Stimulated activated CD8-positive, alpha-beta memory T cell treated with anti-CD3 and anti-CD28 coated beads, Interleukin-12 subunit alpha, Interleukin-12 subunit beta, amount 100 ng/mL, for 4 hours (primary cell): ENCODE measurements at places on chromosomes 16 and 17.

DNA sequence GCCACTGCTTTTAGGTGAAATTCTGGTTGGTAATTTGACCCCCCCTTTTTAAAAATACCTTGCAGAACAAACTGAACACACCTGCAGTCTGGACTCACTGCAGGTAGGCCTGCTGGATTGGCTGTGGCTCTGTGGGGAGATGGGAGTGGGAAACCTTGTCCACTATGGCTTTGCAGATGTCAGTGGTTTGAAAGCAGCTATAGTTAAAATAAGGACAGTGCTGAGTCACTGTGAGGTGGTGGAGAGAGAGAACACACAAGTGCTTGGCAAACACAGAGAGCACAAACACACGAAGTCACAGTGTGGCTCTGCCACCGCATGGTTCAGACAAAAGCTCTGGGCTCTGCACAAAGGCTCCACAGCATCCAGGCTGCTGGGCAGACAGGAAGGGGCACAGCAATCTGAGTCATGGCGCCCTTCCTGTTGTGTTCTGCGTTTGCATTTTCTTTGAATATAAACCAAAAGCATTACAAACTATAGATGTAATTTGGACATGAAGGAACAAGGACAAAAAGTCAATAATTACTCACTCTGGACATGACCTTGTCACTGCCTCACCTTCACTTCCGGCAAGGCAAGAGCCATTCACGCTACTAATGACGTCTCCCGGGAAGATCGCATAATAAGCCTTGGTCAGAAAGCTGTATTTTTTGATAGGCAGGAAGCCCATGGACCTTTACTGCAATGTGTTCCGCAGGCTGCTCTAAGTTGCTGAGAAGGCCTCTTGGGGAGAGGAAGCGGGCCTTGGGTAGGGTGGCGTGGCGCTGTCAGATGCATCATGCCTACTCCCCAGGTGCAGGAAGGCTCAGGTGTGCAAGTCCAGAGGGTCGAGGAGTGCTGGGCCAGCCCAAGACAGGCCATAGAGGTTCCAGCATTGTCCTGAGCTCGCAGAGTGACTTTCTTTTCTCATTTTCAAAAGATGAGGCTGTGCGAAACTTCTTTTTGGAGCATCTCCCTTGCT, 60.1 kb upstream of the MED9 start:
- no peak for DNase-seq

GRCh38 chr16:89359264-89360147, 130.9 kb downstream of the ANKRD11 start:
- no peak for DNase-seq

GRCh38 chr16:84220851-84221250, 19.0 kb downstream of the KCNG4 start:
- DNase-seq, result no peak

DNA sequence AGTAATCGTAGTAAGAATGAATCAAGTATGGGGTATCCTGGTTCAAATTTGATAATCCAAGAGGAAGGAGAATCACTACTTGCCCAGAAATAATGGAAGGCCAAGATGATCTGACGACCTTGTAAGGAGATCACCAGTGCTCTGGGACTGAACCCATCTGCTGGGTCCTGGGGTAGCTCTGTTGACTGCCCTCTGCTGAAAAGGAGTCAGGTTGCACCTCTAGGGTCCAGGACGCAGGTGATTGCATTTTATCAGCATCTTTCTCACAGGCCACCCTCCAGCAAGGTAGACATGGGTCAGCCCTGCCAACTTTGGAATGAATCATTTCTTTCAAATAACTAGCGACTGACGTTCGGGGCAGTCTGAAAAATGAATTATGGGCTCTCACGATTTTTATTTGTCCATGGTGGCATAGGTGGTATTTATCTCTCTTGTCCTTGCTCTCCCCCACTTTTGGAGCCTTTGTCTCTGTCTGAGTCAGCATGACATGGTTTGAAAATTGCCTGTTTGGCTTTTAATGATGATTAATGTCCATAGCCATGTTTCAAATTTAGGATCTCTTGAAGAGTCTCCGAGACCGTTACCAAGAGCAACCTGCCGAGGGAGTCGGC, 163.7 kb downstream of the MSI2 start:
- DNase-seq, result no peak

DNA sequence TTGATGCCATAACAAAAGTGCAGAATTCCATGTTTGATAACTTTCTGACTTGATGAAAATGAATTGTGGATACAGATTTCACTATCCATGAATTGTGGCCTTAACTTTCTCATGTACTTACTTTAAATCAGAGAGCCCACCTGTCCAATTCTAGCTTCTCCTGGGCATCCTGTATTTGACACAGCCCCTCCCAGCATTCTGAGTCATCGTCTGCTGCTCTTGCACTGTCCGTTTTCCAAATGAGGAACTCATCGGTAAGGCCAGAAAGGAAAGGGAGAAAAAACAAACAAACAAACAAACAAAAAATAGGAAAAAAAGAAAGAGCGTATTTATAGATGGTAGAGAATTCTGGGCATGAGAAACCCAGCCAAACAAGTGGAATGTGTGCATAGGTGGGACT, 361.6 kb downstream of the WWOX start:
- no peak for DNase-seq

DNA sequence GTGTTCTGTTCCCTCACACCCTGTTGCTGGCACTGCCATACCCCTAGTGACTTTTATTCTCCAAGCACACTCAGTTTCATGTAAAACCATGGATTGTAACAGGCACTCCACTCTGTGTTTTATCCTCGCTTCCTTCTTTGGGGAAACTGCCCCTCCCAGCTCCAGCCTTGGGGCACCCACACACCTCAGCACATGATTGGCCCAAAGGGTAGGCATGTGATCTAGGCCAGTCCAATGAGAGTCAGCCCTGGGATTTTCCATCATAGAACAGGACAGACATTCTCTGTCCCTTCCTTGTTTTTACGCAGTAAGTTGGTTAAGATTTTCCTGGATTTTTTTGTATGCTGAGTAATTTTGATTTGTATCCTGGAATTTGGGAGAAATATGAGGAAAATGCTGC, 115.4 kb downstream of the C16orf95 start:
- no peak for DNase-seq

- no peak for DNase-seq
Observed at GRCh38 chr17:81551458-81552243, 502 bp downstream of the FAAP100 start.

DNA sequence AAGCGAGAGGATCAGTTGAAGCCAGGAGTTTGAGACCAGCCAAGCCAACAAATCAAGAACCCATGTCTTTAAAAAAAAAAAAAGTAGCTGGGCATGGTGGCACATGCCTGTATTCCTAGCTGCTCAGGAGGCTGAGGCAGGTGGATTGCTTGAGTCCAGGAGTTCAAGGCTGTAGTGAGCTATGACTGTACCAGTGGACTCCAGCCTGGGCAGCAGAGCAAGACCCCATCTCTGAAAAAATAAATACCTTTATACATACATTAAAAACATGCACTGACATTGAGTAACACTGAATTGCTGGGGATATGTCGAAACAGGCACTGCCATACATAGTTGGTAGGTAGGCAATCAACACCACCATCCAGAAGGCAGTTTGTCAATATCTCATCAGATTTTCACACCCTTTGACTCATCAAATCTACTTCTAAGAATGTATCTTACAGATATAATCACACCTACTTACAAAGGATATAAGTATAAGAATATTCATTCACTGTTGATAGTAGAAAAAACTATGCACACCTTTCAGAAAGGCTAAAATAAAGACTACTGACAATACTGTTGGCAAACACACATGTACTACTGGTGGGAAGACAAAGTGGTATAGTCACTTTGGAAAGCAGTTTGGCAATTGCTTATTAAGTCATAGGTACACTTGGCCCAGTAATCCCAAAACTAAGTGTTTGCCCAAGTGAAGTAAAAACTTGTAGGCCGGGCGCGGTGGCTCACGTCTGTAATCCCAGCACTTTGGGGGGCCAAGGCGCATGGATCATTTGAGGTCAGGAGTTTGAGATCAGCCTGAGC, 6.4 kb upstream of the CEP20 start:
- DNase-seq, result no peak

DNA sequence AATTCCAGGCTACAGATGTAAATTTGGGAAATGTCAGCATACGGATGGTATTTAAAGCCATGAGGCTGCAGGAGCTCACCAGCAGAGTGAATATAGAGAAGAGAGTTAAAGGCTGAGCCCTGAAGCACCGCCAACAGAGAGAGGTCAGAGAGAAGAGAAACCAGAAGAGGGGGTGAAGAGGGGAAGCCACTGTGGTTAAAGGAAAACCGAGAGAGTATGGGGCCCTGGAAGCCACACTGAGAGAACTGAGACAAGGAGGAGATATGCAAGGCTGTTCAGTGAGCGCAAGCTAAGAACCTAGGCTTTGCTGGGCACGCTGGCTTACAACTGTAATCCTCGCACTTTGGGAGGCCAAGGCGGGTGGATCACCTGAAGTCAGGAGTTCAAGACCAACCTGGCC, 24.6 kb downstream of the COPRS start:
- DNase-seq, result no peak

GRCh38 chr17:77033892-77034404, 106.8 kb upstream of the SEC14L1 start:
- DNase-seq, result no peak

DNA sequence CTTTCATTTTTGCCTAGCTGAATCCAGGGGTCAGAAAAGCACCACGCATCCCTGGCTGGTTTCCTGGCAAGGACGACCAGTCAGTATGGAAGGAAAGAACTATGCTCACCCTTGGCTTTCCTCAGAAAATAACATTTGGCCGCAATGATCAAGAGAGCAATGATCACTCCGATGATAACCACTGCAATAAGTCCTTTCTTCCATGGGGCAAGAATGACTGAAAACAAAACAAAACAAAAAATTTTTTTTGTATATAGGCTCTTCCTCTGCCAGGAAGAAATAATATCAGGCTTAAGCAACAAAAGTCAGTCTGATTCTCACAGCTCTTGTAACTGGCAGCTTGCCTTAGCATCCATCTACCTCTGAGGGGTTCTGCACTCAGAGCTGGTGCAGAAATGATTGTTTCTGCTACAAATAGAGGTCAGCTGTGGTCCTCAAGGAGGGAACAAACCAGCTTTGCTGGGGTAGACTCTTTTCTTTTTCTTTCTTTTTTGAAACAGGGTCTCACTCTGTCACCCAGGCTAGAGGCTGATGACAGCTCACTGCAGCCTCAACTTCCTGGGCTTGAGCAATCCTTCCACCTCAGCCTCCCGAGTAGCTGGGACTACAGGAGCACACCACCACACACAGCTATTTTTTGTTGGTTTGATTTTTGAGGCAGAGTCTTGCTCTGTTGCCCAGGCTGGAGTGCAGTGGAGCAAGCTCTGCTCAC, 35.7 kb downstream of the PECAM1 start:
- DNase-seq, result no peak

GRCh38 chr16:27768651-27769272, 218.8 kb downstream of the KATNIP start:
- DNase-seq, result no peak

DNA sequence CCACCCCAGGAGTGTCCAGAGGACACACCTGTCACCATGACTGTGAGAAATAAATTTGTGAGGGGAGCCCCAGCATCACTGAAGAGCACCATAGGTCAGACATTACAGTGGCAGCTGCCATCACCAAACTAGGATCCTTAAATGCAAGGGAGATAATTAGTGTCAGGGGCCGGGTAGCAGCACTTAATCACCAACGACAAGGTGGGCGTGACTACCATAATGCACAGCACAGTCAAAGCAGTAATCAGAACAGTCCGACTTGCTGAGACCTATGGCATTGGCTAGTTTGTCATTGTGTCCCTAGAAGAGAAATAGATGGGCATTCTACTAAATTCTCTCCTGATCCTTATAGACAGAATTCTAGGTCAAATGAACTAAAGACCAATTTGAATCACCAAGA, 856.7 kb upstream of the GOT2 start:
- no peak for DNase-seq

- no peak for DNase-seq
Observed at GRCh38 chr16:86052926-86053325, 154.0 kb downstream of the IRF8 start.

DNA sequence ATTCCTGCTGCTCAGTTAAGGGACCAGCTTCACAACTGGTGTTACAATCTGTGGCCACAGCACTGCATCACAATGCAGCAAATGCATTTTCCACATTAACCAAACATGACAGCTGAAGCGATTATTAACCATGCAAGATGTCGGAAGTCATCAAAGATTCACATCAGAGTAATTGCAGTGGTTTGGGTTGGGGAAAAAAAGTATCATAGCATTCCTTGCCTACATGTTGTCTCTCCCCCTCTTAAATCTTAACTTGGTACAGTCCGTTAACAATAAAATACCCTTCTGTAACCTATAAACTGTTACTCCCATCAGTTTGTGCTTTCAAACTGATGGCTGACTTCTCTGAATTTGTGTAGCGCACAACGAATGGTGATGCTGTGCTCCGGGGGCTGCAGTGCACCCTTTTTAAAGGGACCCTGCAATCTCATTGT, 51.6 kb downstream of the NUP93 start:
- no peak for DNase-seq

GRCh38 chr16:54240271-54241129, 46.1 kb downstream of the IRX3 start:
- DNase-seq, result no peak

GRCh38 chr17:40026816-40027613, 11.8 kb downstream of the CSF3 start:
- peak; percentile 36 for DNase-seq

GRCh38 chr16:87570938-87571867, 31.1 kb upstream of the JPH3 start:
- no peak for DNase-seq

- no peak for DNase-seq
Observed at GRCh38 chr16:3638916-3639644, 15.4 kb upstream of the DNASE1 start.

DNA sequence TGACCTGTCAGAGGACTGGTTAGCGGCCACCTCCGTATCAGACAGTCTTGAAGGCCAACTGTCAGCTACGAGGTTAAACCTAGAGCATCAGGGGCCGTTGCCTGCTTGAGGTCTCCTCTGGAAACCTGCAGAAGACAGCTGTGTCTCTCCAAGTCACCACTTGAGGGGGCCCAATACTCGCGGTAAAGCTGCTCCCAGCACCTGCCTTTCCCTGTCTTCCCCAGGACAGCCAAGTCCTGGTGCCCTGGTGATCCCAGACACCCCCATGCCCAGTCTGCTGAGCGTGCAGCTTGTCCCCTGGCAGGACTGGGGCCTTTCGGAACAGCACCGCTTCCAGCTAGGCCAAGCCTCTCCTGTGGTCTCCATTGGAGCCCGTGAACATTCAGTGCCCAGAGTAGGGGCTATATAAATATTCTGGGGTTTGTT, 80.1 kb downstream of the DNAH17 start:
- DNase-seq, result no peak

GRCh38 chr17:34182036-34182803, 72.9 kb upstream of the CCL2 start:
- DNase-seq, result no peak

GRCh38 chr16:67942510-67943255, 1.2 kb downstream of the LCAT start:
- DNase-seq, result no peak
